Left ventricle myocardium superior (tissue), 1 donor: ENCODE measurements at places on chromosomes 3 and 15.
A peak's percentile ranks its signal among the peaks of the same experiment; 100 is the strongest.

- DNase-seq, result no peak
Measured at GRCh38 chr15:84788500-84788899, 28.7 kb upstream of the ALPK3 start.

DNA sequence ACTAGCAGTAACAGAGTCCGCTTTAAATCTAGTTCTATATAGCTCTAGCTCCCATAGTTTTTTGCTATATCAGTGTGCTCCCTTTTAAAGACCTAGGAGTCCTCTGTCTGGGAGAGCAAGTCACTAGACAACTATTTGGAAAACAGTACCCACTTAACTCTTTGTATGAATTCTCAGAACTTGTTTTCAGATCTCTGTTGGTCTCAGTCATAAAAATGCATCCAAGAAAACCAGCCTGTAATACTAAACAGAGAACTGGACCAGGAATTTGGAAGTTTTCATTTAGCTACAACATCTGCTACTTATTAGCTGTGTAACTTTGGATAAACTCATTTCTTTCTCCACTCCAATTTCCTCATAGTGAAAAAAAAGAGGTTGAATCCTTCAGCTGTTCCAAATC, 56.9 kb upstream of the C3orf49 start:
- DNase-seq, result no peak

- DNase-seq, result no peak
Measured at GRCh38 chr15:38698254-38698653, 133.6 kb upstream of the RASGRP1 start.

DNA sequence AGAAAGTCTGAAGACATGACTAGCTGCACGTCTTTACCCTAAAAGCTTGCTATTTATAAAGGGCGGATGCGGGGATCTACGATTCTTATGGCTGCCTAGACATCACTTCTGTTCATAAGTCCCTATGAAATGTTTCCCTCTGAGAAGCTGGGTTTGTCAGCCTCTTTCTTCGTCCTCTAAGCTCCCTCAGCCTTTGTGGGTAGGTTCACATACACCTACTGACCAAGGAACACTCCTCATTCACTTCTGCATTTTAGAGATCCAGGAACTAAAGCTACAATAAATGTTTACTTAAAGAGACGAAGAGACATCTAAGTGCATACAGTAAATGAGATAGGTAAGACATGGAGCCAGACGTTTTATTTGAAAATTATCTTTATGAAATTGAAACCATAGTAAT, 16.7 kb upstream of the RAMAC start:
- no peak for DNase-seq

DNA sequence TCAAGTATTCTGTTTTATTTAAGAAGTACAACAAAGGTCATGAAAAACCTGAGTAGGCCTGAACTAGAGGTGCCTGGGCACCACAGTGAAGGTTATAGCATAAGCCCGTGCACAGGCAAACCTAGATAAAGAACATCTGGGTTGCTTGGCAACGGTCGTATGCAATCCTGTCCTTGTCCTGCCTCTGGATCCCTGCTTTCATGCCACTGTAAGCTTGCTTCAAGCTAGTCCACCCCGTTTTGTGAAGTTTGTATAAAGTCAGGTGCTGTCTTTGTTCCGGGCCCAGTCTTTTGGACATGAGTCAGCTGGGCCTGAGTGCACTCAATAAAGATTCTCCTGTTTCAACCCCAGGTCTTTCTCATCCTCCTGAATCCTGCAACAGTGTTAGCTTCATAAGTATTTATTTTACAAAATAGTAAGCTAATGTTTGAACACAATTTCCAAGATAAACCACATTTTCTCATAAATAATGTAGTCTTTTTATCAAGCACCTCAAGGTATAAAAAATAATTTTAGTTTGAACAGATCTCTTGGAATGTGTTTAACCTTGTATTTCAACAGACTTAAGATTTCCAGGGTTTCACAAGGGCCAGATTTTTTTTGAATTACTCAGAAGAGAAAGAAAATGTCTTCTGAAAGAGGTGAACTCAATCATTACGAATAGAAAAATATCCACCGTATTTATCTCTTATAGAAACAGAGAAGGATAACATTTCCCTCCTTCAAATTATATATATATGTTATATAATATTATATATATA, 14.3 kb upstream of the SLC9C1 start:
- DNase-seq, result no peak

GRCh38 chr15:69729167-69729748, 276.6 kb downstream of the RPLP1 start:
- DNase-seq, result peak; percentile 48

DNA sequence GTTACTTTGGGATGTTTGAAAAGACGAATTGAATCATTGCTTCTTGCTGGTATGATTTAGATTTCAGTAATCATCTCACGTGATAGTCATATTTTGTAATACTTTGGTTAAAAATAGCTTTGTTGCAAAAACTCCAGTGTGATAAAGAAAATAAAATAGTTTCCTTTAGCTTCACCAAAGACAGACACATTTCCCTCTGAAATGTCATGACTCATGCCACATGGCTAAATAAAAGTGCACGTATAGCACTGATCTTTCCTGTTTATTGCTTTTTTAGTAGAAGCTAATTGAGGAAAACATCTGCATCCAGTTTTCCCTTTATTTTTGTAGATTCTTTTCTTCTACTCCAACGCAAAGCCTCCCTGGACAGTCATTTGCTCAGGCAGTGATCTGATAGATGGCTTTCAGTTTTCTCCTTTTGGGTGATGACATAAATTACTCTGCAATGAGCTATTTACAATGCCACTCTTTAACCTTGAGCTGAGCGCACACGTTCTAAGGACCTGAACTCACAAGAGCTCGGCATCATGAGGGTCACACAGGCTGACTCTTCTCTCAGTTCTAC, 84.9 kb downstream of the ARNT2 start:
- no peak for DNase-seq

DNA sequence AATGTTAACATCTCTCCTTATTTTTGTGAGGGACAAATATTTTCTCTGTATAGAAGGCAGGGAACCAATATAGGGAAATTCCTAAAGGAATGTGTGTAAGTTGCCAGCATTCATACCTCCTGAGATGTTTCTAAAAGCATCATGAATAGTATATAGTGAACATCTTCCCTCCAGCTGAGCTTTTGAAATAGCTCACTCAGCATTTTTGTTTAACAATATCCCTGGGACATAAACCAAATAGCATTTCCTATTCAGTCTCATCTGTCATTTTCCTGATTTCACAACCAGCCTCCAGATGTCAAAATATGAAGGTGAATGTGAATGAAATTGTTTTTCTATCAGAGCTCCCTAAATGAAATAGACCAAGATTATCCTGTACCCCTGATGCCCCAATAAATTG, 137.2 kb downstream of the PPM1L start:
- DNase-seq, result no peak

DNA sequence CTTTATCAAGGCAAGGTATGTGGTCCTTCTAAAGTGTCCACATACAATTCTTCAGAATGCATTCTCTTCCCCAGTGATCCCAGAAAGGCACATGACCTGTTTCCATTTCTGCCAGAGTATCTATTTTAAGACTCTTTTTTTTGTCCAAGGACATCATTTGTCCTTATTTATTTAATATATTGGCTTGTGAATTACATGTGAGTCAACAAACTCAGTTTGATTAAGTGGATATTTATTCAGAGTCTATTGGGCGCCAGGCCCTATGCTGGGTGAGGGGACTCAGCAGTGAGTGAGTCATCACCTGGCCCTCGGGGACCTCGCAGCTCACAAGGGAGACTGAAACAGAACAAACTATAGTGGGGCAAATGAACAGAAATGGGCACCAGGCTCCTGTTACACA, 136.8 kb downstream of the SNRK start:
- peak; percentile 54 for DNase-seq

GRCh38 chr3:58010562-58010961, 2.3 kb downstream of the FLNB start:
- DNase-seq, result no peak

GRCh38 chr3:11392860-11393114, 120.6 kb downstream of the ATG7 start:
- DNase-seq, result no peak

DNA sequence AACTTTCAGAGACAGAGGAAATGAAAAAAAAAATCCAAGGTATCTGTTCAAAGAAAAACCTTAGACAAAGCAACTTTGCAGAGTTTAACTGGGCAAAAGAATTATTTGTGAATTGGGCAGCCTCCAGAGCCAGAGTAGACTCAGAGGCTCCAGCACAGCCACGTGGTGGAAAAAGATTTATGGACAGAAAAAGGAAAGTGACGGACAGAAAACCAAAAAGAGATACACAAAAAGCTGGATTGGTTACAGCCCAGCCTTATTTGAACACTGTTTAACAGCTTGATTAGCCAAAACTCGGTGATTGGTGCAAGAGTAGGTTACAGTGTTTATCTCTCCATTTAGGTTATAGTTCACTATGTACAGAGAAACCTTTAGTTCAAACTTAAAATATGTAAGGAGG, 23.7 kb upstream of the GPD1L start:
- no peak for DNase-seq

- DNase-seq, result peak; percentile 56
Measured at GRCh38 chr3:129974833-129975704, 549 bp downstream of the TRH start.

GRCh38 chr15:34644851-34645250, 61.4 kb upstream of the GOLGA8B start:
- DNase-seq, result no peak

GRCh38 chr15:89129123-89129815, 41.0 kb downstream of the ABHD2 start:
- DNase-seq, result peak; percentile 61

DNA sequence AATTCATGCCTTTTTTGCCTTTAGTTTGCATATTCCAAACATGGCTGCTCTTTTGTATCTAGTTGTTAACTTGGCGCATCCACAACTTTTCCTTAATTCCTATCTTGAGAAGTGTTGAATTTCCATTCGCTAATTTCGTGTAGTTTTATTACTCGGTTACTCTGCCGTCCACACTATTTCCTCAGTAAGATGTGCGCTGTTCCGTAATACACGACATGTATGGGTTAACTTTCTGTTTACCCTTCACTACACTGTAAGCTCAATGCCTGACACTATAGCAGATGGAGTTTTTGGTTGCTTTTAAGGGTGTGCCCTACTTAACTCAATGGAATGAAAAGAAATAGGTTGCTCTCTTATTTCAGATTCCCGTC, 724 bp downstream of the RPSA start:
- DNase-seq, result no peak

DNA sequence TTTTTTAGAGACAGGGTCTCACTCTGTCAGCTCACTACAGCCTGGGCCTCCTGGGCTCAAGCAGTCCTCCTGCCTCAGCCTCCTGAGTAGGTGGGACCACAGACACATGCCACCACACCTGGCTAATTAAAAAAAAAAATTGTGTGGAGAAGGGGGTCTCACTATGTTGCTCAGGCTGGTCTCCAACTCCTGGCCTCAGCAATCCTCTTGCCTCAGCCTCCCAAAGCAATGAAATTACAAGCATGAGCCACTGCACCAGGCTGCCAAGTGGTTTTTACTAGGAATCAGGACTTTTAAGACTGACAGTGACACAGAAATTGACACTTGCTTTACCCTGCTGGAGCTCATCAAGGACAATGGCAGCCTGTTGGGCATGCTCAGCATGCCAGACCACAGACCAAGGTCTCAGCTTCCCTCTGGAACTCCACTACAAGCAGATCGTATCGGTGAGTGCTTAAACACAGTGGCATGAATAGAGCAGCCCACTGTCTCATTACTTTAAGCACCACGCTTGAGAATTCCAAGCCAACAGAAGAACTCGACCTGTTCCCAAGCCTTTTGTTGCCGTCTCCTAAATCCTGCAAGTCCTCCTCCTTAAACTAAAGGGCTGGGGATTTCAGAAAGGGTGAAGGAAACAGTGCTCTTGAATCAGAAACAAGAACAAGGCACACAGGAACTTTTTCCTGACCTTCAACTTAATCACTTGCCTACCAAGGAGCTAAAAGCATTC, 41.4 kb downstream of the EOMES start:
- DNase-seq, result no peak

GRCh38 chr15:41734079-41734478, 40.2 kb upstream of the MAPKBP1 start:
- DNase-seq, result no peak

GRCh38 chr3:189342811-189343210, 171.0 kb downstream of the TPRG1 start:
- DNase-seq, result no peak

DNA sequence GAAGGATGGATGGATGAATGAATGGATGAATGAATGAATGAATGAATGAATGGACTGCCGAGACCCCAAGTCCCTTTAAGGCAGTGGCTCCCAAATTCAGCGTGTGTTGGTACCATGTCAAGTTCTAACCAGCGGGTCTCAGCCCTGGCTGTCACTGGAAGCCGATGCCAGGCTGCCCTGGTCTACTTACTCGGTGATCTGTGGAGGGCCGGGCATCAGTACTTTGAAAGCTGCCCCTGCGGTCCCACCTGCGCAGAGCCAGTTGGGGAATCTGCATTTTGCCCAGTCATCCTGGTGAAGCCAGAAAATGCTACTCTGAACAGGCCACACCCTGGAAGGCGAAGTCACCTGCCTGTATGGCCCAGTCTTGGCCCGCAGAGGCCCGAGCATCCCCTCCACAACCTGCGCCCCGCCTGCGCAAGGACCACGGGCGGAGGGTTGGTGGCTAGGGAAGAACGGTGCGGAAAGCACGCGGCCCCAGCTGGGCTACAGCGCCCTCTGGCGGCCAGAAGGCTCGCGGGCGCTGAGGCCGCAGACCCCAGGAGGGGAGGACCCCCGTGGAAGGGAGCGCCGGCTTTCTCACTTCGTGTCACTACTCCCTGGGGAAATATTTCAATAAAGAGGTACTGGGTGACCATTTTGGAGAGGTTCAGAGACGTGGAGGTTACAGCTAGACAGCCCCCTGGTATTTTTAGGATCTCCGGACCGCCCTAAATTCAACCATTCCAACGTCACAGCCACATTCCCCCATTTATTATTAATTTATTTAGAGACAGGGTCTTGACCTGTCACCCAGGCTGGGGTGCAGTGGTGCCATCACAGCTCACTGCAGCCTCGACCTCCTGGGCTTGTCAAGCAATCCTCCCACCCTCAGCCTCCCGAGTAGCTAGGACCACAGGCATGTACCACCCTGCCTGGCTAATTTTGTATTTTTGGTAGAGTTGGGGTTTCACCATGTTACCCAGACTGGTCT, 34.9 kb downstream of the PRKCD start:
- peak; percentile 78 for DNase-seq

GRCh38 chr3:25913179-25913578, 123.3 kb downstream of the OXSM start:
- no peak for DNase-seq

GRCh38 chr3:113271594-113272384, 60.4 kb downstream of the BOC start:
- DNase-seq, result no peak
